ENCODE measurements at places on chromosomes 2 and 18.
A peak's percentile ranks its signal among the peaks of the same experiment; 100 is the strongest.

GRCh38 chr2:185674232-185674631 lies 64.4 kb upstream of the FSIP2 start:
- DNase-seq = no peak

DNA sequence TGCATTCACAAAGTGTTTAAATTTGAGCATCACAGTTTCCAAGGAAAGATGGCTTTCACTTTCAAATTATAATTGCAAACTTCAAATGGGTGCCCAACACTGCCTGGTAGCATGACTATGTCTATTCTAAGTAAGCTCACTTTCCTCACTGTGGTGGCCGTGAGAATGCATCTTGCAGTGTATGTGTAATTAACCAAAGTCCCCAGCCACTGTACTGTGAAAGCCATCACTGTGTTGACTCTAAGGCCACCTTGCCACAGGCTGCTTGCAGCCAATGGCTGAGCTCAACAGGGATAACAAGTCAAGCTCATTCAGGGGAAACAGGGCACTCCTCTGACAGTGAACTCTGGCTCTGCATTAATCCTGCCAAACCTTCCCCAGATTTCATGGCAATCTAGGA lies 43.3 kb upstream of the LGALSL start:
- no peak for DNase-seq

DNA sequence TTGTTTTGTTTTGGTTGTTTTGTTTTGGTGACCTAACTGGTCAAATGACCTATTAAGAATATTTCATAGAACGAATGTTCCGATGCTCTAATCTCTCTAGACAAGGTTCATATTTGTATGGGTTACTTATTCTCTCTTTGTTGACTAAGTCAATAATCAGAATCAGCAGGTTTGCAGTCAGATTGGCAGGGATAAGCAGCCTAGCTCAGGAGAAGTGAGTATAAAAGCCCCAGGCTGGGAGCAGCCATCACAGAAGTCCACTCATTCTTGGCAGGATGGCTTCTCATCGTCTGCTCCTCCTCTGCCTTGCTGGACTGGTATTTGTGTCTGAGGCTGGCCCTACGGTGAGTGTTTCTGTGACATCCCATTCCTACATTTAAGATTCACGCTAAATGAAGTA lies at the start of gene TTR:
TSS of gene TTR (plus strand) at position 250 of the 400 bp plus-strand sequence. CDS start at position 276, 26 bp downstream.
- DNase-seq = no peak

DNA sequence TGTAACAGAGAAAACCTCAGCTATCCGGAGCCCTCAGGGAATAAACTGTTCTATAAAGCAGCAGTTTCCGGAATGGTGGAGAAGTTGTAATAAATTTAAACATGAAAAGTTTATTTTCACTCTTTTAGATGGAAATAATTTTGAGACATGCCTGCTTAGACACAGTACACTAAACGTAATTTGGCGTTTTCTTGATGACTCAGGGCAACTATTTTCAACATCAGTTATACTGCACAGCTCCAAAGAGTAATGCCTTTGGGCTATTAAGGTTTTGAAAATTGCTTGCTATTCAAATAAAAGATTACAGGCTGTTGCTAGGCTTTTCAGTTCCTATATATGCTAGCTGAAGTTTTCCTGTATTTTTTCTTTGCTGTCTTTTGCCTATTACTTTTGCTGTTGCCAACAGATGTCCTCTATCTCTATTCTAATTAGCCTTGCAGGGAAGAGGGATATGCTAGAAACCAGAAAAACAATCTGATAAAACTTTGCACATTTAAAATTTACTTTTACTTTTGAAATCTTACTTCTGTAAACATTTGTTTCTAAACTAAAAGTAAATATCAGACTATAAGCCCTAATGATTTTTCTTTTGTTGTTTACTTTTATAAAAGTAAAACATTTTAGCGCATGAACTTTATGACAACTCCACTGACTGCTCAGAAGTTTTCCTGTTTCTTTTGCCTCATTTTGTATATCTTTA lies 113.4 kb upstream of the WDSUB1 start:
- no peak for DNase-seq

DNA sequence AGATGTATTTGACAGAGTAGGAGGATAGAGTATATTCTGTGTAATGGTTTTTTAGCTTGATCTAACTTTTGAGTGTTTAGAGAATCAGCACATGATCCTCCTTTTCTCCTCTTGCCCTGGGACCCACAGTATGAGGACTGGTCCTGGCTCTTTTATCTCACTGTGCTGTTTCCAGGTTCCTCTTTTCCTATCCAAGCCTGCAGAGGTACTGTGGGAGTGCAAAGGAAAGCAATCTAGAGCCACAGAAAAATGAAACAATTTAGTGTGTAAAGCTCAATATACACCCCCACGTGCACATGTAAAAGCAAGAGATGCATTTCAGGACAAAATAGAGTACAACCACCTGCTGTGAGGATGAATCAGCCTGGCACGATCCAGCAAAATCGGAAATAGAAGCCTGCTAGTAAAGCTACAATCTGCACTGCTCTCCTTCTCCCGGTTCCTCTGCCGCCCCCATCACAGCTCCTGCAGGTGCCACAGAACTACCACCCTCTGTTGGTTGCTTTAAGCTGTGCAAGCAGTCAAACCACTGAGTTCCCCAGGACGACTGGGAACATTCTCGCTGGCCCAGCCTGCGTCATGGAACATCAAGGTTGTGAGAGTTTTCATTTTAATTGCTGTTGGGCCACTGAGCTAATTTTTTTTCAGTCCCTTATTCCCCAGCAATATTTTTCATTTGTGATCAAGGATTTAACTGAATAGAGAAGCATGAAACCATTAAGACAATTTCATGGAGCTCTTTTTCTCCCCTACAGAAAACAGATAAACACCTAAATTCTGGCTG lies 47.8 kb upstream of the MAPRE3 start:
- peak; percentile 26 for DNase-seq

DNA sequence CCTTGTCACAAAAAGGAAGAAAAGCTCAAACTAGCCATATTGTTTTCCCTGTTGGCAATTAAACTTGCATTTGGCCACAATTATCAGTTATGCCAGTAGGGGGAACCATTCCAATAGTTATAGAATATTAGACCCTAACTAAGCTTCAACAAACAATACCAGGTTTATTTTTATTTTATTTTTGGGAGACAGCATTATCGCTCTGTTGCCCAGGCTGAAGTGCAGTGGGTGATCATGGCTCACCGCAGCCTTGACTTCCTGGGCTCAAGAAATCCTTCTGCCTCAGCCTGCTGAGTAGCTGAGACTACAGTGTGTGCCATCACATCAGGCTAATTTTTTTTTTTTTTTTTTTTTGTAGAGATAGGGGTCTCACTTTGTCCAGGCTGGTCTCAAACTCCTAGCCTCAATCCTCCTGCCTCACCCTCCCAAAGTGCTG lies 102.1 kb downstream of the ATAD2B start:
- DNase-seq = no peak

- DNase-seq = no peak
These were observed 57.2 kb downstream of the NGEF start for GRCh38 chr2:232955856-232956255.

DNA sequence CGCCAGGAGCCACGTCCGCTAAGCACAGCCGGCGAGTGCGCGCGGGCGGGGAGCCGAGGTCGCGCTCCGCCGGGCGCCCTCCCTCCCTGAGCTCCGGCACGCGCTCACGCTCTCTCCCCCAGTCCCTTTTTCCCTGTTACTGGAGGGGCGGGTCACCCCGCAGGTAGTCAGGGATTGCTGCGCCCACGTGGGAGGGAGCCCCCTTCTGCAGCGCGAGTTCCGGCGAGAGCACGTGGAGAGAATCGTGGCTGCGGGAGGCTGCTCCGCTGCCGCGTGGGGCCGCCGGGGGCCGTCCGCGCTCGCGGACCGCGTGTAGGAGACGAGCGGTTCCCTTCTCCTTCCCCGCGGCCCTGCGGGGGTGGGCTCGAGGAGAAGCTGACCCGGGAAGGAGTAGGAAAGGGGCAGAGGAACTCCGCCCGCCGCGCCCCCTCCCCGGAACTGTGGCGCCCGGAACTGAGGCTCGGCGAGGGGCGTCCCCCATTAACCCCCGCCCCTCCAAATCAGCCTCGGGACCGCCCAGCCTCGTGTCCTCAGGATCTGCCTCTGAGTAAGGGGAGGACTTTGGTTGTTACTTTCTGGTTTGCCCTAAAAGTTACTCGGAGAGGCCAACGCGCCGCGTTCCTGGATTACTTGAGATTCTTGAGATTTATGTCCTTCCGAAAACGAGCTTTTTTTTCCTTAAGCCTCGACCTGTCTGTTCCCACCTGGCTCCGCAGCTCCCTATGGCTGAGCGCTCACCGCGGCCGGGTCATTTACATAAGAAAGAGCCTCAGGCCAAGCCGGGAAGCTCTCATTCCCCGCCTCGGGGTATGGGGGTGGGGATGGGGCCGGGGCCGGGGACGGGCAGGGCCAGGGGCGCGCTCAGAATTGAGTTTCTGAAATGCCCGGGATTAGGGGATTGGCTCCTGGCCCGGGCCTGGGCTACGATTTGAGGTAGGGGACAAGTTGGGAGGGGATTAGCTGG lies 1.1 kb downstream of the HK2 start:
- DNase-seq = peak; percentile 78

- no peak for DNase-seq
These were observed 60.9 kb downstream of the KCTD1 start for GRCh38 chr18:26487437-26487836.

DNA sequence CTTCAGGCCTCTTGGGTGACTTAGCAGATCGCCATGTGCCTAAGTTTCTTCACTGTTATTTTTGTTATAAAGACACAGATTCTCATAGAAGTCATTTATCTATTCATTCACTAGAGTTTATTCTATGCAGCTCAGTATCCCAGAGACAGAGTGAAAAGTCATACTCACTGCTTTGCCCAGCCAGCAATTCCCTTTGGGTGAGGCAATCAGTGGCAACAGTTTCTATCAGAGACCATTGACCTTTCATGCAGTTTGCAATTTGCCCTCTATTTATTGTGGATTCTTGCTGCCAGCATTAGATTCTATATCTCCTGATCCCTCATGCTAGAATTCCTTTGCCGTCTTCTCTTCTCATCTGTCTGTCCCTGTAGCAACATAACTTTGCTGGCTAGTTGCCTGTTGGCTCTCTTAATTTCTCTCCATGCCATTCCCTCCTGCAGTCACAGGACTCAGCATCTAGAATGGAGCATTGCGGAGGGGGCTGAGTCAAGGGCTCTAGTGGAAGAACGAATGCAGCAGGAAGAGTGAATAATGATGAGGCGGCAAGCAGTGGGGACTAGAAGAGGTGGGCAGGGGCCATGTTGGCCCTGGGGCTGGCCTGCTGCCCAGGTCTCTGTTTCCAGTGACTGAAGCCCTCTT lies 12.2 kb downstream of the SLC9A4 start:
- no peak for DNase-seq

DNA sequence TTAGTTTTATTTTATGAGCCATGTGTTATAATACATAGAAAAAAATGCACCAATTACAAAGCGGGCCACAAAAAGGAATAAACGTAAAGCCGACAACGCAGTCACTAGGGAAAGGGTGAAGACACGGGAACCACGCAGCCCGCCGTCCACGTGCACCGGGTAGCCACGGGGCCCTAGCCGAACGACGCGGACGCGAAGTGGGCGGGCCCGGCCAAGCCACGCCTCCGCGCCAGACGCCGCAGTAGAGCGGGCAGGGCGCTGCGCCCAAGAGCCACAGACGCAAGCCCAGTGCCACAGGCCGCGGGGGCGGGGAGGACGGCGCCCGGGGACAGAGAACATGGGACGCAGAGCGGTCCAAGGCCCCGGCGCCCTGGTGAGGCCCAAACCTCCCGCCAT lies at the start of gene DUSP28:
TSS of gene DUSP28 (plus strand) at position 274 of the 396 bp plus-strand sequence. CDS start 328 bp downstream, outside the sequence.
- peak; percentile 89 for DNase-seq

DNA sequence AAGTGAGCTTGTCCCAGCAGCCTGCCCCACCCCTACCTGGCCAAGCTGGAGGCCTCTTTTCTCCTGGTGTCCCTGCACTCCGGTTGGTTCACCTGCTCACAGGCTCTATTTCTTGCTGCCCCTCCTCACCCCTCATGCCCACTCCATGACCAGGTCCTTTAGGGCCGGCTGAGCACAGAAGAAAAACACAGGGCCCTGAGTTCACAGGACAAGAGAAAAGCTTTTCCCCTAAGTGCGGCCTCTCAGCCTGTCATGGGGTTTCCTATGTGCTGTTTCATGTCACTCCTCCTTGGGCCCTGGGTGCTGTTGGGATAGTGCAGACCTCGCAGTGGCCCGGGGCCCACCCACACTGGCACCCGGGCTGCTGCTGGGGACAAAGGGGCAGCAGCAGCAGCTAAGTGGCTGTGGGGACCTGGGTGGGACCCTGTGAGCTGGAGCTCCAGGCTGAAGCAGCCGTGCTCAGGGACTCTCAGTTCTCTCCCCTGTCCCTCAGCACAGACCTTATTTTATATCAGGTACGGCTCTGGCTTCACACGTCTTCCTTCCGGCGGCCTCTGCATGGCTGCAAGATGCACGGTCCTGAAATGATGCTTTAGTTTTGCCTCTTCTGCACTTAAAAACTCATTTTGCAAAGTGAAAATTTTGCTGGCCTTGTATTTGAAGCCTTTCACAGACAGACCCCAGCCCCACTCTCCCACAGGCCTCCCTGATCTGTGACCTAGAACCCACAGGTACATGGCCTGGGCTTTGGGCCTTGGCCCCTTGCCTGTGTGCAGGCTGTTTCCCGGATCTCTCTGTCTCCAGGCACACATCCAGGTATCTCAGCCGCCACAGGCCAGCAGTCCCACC lies 71.8 kb downstream of the SH3RF3 start:
- DNase-seq = no peak

GRCh38 chr2:95113464-95113863 lies 8.1 kb downstream of the MRPS5 start:
- DNase-seq = no peak

DNA sequence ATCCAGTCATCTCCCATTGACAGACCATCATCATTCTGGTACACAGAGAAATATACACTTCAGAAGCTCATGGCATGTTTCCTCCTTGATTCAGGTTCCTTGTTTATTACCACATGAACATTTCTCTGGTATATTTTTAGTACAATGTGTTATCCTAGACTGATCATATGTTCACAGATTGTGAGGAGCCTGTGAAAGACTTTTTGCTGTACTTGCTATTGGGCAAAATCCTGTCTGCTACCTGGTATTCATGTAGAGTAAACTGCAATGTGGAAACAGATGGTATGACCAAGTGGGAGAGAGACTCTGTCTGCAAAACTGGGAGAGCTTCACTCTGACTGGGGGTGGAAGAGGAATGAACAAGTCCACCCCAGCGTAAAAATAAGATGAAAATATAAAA lies 657.2 kb downstream of the IRS1 start:
- DNase-seq = no peak

GRCh38 chr2:104678181-104678580 lies 175.7 kb upstream of the POU3F3 start:
- no peak for DNase-seq

GRCh38 chr2:112187805-112188596 lies 49.8 kb downstream of the FBLN7 start:
- peak; percentile 68 for DNase-seq

- no peak for DNase-seq
These were observed 137.1 kb upstream of the CCDC68 start for GRCh38 chr18:55096263-55096951.

- no peak for DNase-seq
These were observed 64.8 kb downstream of the MOGAT1 start for GRCh38 chr2:222736301-222736700.

Data from stimulated activated CD4-positive, alpha-beta T cell treated with anti-CD3 and anti-CD28 coated beads, Interleukin-12 subunit alpha, Interleukin-12 subunit beta, amount 100 ng/mL, for 4 hours (primary cell).